ENCODE measurements at places on chromosomes 12 and 14.

GRCh38 chr12:2895051-2895451 is 4.4 kb downstream of the TULP3 start:
- DNase-seq = peak; percentile 58

DNA sequence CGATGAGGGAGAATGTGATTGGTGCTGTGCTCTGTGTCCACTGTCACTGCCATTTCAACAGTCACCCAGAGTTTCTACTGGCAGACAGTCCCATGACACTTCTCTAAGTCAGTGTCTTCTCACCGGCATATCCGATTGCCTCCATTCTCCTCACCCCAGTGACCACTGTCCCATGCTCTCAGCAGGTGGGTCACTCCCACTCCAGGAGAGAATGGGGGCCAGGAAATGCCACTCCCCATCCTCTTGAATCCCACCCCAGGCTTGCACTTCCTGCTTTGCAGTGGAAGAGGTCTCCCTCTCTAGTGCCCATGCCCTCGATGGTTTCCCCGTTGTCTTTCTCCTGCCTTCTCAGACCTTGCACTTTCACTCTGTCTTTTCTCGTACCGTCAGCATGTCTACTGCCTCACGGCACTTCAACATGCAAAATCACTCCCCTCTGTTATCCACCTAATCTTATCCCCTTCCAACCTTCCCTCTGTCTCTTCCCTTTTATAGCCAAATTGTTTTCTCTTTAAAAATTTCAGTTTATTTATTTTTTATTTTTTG is 2.2 kb upstream of the EP400 start:
- no peak for DNase-seq

DNA sequence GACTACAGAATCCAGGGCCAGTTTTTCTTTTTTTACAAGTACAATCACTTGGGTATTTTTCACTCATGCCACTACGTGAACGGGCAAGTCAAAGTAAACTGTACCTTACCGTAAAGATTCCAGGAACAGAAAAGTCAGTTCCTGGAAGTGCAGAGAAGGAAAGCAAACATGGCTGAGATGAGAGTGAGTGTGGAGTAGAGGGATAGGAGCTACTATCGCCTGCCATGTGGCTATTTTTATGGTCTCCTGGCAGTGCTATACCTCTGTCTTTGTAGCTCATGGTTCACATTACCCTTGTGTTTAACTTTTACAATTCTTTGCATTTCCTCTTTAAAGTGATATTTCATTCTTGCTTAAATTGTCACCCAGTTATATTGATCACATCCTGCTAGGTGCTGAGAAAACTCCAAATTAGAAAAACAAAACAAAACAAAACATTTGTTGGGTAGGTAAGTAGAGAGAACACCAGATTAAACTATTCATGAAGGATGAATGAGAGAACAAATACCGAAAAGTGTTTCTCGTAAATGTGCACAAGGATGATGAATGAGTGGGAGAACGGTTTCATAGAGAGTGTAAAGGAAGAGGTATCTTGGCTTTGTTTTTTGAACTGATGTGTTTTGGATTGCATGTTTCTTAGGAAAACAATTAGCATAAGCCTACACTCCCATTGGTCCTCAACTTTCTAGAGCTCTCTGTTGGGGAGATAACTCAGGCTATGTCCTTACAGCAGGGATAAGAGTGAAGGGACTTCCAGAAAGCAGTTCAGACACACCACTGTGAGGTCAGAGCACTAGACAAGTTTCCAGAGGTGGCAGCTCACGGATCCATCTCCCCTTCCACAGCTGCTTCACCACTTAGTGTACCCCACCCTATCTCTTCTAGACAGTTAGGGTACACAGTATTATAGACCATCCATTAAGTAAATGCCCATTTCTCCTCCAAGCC is 163.7 kb downstream of the IPO8 start:
- DNase-seq = no peak

DNA sequence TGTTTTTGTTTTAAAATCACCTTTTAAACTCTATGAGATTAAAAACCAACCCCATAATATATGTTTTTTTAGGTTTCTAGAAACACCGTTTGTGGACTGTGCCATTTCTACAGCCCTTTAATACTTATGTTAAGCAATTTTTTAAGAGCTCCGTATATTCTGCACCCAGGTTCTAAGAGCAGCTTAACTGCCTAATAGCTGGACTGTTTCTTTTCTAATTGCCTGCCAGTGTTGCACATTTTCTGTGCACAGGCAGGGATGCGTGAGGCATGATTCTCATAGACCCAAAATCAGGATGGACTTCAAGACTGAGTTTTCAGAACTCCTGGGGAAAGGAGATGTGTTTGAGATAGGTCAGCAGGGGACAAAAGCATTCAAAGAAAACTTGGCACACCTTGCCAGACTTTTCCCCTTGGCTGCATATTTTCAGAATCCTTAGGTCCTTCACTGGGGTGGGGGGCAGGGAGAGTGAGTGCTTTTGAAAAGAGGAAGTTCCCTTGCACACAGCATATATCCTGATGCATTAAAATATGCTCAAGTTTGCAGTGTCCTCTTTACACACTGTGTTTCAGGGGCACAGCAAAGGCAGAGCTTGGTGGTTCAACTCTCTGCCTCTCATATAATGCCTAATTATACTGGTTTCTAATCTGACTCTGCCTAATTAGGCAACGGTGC is 27.9 kb downstream of the TMEM30B start:
- no peak for DNase-seq

DNA sequence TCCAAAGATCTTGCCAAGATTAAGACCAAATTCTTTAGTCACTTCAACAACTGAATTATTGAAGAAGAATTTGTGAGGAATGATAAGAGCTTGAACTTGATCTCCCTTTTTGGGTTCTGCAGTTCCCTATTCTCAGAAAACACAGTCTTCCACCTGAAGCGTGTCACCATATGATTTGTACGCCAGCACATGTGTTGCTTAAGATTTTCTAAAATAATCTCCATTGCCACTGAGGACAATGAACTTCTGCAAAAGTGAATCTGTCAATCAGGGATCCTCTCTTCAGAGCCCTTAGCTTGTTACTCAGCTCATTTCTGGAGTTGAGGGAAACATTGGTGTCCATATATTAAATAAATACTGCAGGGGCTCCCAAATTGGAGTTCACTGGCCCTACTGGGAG is 4.2 kb upstream of the SPIC start:
- DNase-seq = no peak

- peak; percentile 58 for DNase-seq
These were observed at the start of gene TPH2 for GRCh38 chr12:71938728-71939385. Gene TPH2, plus strand, starts transcription at chr12:71938845. Its CDS starts 142 bp downstream, at chr12:71938987.

- peak; percentile 14 for DNase-seq
These were observed 32.9 kb downstream of the LGR5 start for GRCh38 chr12:71472441-71472911.

- DNase-seq = no peak
These were observed 350.1 kb downstream of the CCDC91 start for GRCh38 chr12:28540324-28540714.

DNA sequence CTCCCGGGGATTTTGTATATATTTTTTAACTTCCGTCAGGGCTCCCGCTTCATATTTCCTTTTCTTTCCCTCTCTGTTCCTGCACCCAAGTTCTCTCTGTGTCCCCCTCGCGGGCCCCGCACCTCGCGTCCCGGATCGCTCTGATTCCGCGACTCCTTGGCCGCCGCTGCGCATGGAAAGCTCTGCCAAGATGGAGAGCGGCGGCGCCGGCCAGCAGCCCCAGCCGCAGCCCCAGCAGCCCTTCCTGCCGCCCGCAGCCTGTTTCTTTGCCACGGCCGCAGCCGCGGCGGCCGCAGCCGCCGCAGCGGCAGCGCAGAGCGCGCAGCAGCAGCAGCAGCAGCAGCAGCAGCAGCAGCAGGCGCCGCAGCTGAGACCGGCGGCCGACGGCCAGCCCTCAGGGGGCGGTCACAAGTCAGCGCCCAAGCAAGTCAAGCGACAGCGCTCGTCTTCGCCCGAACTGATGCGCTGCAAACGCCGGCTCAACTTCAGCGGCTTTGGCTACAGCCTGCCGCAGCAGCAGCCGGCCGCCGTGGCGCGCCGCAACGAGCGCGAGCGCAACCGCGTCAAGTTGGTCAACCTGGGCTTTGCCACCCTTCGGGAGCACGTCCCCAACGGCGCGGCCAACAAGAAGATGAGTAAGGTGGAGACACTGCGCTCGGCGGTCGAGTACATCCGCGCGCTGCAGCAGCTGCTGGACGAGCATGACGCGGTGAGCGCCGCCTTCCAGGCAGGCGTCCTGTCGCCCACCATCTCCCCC is 777 bp downstream of the ASCL1 start:
- DNase-seq = peak; percentile 57

GRCh38 chr14:81337073-81337472 is 63.1 kb downstream of the STON2 start:
- DNase-seq = no peak

GRCh38 chr12:102824218-102824835 is 92.7 kb downstream of the PAH start:
- DNase-seq = peak; percentile 84

DNA sequence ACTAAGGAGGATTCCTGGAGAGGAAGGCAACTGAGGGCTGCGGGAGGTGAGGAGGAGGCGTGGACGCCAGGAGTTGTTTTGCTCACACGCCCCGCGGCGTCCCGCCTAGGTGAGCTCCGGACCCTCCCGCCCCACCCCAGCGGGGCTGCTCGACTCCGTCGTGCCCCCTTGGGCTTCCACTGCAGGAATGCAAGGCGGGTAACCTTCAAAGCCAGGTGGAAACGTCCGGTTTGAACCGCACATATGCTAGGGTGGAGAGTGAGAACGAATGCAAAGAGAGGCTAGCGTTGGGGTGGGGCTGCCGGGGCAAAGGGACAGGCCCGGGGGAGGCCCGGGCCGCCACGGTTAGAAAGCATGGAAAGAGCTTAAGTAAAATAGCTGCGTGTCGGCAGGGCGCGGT is 5.4 kb upstream of the DPPA3 start:
- DNase-seq = no peak

GRCh38 chr12:124389138-124389724 is 94.3 kb downstream of the RFLNA start:
- DNase-seq = peak; percentile 87

GRCh38 chr12:123151457-123152454 is 866 bp upstream of the PITPNM2 start:
- DNase-seq = peak; percentile 59

DNA sequence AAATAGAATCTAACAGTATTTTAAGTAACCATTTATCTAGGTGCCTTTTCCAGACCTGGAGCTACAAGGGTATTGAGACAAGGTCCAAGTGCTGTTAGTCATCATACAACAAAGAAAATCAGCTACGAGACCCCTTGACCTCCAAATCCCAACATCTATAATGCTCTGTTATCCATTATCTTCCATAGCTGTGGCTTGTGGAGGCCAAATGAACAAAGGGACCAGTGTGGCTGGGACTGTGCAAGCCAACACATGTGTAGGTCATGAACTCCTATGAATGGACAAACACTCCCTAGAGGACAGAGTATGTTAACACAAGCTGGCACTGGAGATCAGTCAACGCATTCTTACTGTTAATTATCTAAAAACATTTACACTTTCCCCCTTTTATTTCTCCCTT is 374.5 kb downstream of the EMP1 start:
- DNase-seq = no peak

DNA sequence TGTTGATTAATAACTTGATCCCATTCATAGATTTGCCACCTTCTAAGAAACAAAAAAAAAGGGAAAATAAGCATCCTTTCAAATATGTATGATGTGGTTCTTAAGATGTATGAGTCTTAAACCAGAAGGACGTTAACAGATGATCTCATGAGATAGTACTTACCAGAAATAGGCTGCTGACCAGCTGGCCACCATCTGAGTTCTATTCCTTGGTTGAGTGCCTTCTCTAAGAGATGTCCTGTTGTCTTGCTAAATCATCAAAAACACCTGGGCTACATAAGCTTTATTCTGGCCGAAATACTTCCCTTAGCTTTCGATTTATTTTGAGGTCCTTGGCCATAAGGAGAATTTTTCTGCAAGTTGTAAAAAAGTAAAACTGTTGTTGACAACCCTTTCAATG is 55.6 kb downstream of the GPR65 start:
- DNase-seq = no peak

DNA sequence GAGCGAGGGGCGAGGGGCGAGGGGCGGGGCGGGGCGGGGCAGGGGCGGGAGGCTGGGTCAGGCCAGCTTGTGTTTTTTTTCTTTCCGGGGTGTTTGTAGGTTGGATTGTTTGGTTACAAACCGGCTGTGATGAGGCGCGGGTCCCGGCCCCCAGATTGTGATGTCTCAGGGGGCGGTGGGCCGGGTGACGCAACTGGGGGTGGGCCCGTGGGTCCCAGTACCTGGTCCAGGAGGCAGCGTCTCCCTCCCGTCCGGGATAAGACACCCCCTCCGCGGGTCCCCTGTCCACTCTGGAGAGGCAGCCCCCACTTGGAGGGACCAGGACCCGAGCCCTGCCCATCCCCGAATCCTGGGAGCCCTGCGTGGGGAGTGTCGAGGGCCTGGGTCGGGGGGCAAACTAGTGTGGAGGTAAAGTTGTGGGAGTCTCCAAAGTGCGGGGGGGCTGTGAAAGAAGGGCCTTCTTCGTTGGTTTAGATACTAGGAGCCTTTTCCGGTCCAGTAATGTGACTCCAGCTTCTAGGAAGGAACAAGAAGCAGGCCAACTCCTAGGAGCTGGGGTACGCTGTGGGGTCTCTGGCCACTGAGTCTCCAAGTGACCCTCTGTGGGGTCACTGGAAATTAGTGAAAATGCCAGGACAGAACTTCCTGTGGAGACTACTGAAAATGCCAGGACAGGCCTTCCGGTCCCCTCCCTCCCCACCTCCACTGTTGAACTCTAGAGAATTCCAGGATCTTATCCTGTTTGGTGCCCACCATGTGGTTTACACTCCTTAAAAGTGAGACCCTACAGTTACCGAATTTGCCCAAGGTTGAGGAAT is 579 bp upstream of the CLMN start:
- DNase-seq = no peak

DNA sequence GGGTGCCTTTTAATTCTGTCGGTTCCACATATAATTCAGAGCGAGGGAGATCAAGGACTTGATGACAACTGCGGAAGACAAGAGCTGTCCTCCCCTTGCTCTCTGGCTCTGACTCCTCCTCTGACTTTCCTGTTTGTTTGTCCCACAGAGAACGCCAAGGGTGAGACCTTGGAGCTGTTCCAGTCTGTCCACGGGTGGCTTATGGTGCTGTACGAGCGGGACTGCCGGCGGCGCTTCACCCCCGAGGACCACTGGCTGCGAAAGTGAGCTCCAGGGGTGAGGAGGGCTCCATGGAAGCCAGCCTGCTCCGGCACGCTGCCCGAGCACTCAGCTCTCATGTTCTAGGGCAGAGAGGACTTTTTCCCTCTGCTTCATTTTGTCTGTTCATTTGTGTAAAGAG is 32.8 kb downstream of the UBE3B start:
- DNase-seq = no peak

- no peak for DNase-seq
These were observed 82.1 kb downstream of the B4GALNT3 start for GRCh38 chr12:541676-542324.

DNA sequence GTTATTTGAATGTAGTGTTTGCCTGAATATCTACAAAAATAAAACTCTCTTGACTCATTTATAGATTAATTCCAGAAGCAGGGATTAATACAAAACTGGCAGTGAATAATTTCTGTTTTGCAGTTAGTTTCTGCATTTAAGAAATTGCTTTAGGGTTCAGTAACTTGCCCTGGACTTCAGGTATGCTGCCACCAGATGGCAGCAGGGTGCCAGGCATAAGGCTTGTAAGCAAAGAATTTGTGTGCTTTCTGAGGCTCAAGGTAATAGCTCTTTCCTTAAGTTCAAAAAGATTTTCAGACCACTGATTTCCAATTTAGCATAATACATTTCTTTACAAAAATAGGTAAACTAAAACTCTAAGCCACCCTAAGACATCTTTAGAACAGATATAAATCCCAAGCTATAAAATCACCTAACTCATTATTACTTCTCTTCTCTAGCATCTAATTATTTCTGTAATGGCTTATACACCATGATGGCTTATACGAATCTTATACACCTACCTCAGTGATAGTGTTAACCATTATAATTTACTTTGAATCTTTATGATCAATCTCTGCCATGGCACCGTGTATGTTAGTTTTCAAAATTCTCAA is 398.3 kb downstream of the APAF1 start:
- DNase-seq = peak; percentile 60

Data from AG20443 (cell line).